K562 (cell line): ENCODE measurements at places on chromosomes 4 and X.

DNA sequence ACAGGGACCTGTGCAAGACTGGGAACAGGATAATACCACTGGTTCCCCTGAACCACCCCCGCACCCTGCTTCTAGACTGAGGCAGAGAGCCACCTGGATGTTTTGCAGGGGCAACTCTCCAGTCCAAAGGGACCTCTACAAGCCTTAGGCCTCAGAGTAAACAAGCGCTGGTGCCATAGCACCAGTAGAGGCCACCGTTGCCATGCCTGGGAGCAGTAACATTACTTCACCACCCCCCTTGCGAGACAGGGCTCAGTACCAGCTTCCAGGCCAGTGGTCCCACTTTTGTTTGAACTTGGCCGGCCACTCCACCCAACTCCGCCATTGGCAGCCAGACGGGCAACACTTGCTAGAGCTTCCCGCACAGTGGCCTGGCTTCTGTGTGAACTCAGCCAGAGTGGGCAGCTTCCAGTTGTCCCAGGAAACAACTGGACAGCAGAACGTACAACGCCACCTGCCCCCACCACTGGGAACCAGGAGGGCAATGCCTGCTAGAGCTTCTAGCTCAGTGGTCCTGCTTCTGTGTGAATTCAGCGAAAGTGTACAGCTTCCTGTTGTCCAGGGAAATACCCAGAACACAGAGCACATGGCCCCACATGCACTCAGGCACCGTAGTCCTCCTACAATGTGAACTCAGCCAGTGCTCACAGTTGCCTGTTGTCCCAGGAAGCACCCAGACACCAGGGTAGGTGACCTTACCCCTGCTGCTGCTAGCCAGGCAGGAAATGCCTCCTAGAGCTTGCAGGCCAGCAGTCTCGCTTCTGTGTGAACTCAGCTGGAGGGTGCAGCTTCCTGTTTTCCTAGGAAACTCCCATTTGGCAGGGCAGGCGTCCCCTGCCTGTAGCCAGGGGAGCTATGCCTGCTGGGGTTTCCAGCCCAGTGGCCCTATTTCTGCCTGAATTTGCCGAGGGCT is 39.9 kb upstream of the PCDH19 start:
- DNase-seq, result no peak
- no peaks in the 10 kb centered on the region for H3K27me3 ChIP-seq
- H3K36me3 ChIP-seq, result no peaks in the 10 kb centered on the region
- H3K4me1 ChIP-seq, result no peaks in the 10 kb centered on the region

GRCh38 chrX:53285591-53285990 is 4.2 kb upstream of the IQSEC2 start:
- no peaks in the 10 kb centered on the region for H3K27me3 ChIP-seq
- no peak overlapping the region for H3K27ac ChIP-seq
- no peak for DNase-seq

- H3K27ac ChIP-seq, result no peak overlapping the region
- no peak for DNase-seq
- no peaks in the 10 kb centered on the region for H3K27me3 ChIP-seq
- no peak overlapping the region for H3K4me3 ChIP-seq
- no peaks in the 10 kb centered on the region for H3K36me3 ChIP-seq
Measured at GRCh38 chr4:180197471-180197870, 2045.7 kb upstream of the TENM3 start.

DNA sequence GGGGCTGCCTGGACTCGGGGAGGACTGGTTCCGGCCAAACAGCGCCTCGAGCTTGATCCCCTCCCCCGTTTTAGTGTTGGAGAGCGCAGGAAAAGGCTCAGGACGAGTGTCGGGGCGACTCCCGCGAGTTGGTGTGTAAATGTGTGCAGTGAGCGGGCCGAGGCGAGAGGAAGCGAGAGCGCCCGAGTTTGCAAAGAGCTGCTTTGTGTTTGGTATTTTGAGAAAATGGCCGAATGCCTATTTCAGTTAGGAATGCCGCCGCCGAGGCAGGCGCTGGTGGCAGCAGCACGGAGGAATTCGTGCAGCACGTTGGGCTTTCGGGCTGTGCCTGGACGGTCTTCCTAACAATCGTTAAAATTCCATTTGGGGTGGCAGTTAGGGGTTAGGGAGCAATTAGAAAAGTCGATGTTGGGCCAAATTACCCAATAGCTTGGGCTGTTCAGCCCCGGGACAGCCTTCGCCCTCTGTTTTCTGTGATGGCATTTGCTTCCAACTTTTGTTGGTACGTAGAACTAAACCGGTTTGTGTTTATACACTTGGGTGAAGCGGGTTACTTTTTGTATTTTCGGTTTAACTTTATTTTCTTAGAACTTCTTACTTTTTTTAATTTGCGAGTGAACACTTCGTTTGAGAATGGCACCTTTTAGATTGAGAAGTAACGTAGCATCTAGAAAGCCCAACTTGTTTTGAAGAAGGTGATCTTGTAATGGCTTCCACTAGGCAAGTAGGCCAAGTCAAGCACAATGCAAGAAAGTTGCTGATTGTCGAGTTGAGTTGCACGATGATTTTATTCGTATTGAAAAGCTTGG is 1.6 kb downstream of the REST start:
- peaks cover 20% of the 10 kb centered on the region for H3K4me1 ChIP-seq
- no peaks in the 10 kb centered on the region; the same call in 1 of the 3 replicates for H3K27me3 ChIP-seq
- H3K36me3 ChIP-seq, result peaks cover 24% of the 10 kb centered on the region
- DNase-seq, result no peak

DNA sequence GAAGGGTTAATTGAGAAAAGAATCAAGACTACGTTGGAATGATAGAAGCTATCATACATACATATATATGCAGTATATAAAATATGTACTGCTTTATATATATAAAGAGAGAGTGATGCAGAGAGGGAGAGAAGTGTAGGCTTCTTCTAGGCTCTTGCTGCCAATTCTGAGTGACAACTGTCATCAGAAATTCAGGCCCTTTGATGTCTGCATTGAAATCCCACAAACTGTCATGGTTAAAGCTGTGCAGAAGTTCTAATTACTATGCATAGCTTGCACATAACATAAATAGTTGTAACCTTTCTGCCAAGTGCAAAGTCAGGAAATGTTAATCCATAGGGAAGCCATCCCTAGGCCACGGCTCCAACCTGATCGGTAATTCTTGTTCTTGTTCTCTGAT is 251.0 kb downstream of the STIM2 start:
- no peaks in the 10 kb centered on the region for H3K4me1 ChIP-seq
- no peak overlapping the region for H3K4me3 ChIP-seq
- H3K27ac ChIP-seq, result no peak overlapping the region
- no peaks in the 10 kb centered on the region for H3K27me3 ChIP-seq

DNA sequence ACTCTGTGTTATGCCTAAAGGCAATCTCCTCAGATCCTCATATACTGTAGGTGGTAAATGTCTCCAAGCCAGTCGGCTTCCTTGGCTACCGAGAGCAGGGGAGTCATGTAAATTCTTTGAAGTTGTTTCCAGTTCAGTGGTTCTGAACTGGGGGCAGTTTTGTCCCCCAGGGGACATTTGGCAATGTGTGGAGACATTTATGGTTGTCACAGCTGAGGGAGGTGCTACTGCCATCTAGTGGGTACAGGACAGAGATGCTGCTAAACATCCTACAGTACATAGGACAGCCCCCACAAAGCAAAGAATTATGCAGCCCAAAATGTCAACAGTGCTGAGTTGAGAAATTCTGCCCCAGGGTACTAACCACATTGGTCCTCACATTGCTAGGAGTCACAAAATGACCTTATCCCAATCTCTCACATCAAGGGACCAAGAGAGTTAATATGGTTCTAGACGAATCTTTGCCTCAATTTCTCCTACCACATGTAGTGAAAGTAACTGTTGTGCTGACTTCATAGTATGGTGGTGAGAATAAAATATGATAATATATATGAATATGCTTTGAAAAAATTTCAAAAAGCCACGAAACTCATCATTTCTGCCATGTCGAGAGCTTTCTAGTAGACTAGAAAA is 104.4 kb upstream of the ARHGAP24 start:
- DNase-seq, result peak; percentile 17
- no peaks in the 10 kb centered on the region for H3K4me1 ChIP-seq
- H3K36me3 ChIP-seq, result no peaks in the 10 kb centered on the region
- H3K27ac ChIP-seq, result no peak overlapping the region

GRCh38 chr4:125283707-125284279 is 31.0 kb upstream of the FAT4 start:
- H3K4me1 ChIP-seq, result no peaks in the 10 kb centered on the region
- DNase-seq, result peak; percentile 30
- no peak overlapping the region for H3K4me3 ChIP-seq
- H3K27me3 ChIP-seq, result no peaks in the 10 kb centered on the region
- H3K27ac ChIP-seq, result no peak overlapping the region

DNA sequence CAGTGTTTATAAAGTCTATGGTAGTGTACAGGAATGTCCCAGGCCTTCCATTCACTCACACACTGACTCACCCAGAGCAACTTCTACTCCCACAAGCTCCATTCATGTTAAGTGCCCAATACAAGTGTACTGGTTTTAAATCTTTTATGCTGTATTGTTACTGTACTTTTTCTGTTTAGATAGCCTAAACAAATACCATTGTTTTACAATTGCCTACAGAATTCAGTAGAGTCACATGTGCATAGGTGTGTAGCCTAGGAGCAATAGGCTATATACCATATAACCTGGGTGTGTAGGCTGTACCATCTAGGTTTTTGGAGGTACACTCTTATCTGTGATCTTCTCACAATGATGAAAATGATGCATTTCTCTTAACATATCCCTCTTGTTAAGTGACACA is 126.7 kb downstream of the DGKK start:
- no peaks in the 10 kb centered on the region for H3K36me3 ChIP-seq
- no peaks in the 10 kb centered on the region for H3K4me1 ChIP-seq
- no peak overlapping the region for H3K4me3 ChIP-seq
- no peak for DNase-seq
- H3K27me3 ChIP-seq, result no peaks in the 10 kb centered on the region
- no peak overlapping the region for H3K27ac ChIP-seq

GRCh38 chrX:3638280-3638873 is 75.1 kb downstream of the PRKX start:
- peaks cover 19% of the 10 kb centered on the region; the same call in 1 of the 3 replicates for H3K36me3 ChIP-seq
- peak; percentile 52 for DNase-seq
- H3K4me3 ChIP-seq, result no peak overlapping the region
- no peak overlapping the region for H3K27ac ChIP-seq

DNA sequence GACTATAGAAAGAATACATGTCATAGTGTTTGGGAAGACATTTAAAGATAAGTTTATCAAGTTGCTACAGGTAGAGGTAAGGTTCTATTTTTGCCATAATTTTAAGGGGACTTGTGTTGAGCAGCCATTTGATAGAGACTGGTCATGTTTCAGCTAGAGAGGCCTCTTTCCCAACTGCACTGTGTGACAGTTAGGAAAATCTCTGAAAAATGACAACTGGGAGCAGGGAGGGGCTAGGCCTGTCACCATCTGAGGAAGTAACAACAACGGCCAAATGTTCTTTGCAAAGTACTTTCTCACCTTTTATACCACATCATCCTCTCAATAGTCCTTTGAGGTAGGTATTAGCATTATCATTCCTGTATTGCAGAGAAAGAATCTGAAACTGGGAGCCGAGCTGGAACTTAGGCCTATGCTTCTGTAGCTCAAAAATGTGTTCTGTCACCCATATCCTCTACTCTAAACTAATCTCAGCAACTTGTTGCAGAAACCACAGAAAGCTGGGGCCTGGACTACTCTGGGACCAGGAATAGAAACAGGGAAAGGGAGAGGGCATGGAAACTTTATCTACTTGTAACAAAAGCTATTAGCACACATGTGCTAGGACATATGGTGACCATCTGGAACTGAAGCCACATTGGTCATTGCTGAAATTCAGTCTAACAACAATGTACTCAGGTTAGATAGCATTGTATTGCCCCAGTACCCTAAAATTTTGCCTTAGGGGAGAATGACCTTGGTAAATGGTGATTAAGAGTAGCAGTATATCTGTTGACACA is 198.9 kb downstream of the MID1IP1 start:
- H3K27me3 ChIP-seq, result no peaks in the 10 kb centered on the region
- H3K36me3 ChIP-seq, result no peaks in the 10 kb centered on the region
- no peak overlapping the region for H3K27ac ChIP-seq
- H3K4me3 ChIP-seq, result no peak overlapping the region
- no peak for DNase-seq
